ENCODE measurements at places on chromosomes 12 and 14.

- no peak for DNase-seq
Observed at GRCh38 chr14:99685151-99685591, 1.1 kb downstream of the CYP46A1 start.

GRCh38 chr14:68945190-68945584 is 33.9 kb downstream of the ACTN1 start:
- no peak for DNase-seq

- DNase-seq = peak; percentile 30
Observed at GRCh38 chr14:105748204-105748578, 221.8 kb downstream of the TMEM121 start.

DNA sequence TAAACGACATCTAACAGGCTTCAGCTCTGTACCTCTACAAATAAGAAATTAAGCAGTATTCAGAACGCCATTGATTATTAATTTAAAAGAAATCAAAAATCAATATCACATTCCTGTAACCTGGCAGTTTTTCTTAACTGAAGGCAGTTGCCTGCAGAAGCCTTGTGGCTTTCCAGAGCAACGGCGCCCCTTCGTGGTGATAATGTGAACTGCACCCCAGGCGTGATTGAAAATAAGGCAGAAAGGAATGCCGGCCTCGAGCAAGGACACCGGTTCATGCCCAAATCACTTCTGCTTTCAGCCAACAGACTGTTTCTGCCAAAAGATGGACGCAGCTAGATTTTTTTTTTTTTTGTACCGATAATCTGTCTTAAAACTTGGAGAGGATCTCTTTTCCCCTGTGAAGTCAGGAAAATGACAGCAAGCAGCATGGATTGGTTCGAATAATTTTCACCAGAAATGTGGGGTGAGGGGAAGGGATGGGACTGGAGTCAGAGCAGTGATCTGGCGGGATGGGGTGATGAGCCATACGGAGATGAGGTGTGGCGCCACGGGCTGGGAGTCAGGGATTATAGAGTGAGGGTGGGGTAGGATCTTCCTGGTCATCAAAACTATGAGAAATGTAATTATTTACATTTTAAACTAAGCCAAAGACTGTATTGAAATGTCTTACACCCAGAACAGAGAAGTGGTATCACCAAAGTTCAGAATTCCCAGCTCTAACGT is 473.0 kb downstream of the DPF3 start:
- peak; percentile 61 for DNase-seq

DNA sequence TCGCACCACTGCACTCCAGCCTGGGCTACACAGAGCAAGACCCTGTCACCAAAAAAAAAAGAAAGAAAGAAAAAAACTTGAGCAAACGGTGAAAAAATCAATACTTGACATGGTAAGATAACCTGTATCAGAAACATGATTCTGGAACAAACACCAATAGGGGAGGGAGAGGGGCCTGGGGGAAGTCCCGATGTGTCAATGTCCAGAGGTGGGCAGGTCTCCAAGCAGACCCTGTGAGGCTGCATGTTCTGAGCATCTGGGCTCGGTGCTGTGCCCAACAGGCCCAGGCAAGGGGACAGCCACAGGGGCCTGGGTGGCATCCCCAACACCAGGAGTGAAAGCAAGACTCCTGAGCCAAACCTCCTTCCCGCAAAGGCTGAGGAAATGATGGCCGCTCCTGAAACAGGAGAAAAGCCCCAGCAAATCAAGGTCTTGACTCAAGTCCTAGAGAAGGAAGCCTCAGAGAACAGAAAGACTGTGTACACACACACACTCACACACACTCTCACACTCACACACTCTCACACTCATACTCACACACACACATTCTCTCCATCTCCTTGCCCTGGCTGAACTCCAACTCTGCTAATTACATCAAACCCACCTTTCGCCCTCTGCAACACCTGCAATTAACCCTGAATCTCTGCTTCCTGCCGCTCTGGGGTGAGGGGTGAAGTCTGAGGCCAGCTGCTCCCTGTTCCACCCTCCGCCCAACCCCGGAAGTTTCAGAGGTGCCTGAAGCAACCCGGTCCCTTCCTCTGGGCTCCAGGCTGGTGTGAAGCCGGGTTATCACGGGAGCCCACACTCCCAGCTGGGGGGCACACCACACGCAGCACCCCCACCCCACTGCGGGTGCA is 20.4 kb downstream of the CCDC88C start:
- no peak for DNase-seq

GRCh38 chr12:102879144-102879763 is 37.8 kb downstream of the PAH start:
- peak; percentile 43 for DNase-seq

GRCh38 chr14:100654814-100655740 is 67.9 kb upstream of the BEGAIN start:
- DNase-seq = no peak

DNA sequence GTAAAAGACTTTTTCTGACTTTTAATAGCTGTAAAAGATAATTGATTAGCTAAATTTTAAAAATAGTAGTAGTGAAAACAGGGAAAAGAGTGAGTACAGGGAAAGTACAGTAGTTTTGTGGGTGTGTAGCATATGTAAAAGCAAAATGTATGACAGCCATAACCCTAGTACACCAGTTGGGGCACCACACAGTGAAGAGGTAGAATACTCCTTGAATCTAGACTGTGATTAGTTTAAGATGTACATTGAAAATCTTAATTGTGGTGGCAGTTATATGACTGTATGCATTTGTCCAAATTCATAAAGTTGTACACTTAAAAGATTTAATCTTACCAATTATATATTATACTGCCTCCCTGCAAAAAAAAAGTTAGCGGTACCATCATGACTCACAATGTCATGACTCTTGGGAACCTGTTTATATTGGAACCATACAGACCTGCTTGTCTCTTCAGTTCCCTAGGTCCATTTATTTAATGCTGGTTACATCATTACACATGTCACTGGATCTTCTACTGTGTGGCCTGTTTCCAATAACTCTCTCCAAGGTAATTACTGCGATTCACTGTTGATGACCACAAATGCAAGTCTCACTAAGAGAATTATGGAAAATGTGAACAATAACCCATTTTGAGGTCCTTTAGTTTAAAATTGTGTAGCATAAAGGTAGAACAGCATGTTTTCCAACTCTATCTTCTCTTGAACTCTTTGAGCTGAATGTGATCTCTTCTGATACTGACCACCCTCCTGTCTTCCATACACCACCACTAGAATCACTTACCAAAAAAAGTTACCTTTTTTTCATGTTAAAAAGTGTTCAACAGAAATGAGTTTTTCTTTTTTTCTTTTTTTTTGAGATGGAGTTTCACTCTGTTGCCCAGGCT is 264.2 kb upstream of the AMIGO2 start:
- DNase-seq = no peak

- no peak for DNase-seq
Observed at GRCh38 chr14:100285913-100286400, 20.3 kb downstream of the SLC25A29 start.

- no peak for DNase-seq
Observed at GRCh38 chr14:91774140-91775096, 42.5 kb upstream of the CATSPERB start.

- DNase-seq = no peak
Observed at GRCh38 chr12:56590237-56590830, 39.8 kb downstream of the BAZ2A start.

DNA sequence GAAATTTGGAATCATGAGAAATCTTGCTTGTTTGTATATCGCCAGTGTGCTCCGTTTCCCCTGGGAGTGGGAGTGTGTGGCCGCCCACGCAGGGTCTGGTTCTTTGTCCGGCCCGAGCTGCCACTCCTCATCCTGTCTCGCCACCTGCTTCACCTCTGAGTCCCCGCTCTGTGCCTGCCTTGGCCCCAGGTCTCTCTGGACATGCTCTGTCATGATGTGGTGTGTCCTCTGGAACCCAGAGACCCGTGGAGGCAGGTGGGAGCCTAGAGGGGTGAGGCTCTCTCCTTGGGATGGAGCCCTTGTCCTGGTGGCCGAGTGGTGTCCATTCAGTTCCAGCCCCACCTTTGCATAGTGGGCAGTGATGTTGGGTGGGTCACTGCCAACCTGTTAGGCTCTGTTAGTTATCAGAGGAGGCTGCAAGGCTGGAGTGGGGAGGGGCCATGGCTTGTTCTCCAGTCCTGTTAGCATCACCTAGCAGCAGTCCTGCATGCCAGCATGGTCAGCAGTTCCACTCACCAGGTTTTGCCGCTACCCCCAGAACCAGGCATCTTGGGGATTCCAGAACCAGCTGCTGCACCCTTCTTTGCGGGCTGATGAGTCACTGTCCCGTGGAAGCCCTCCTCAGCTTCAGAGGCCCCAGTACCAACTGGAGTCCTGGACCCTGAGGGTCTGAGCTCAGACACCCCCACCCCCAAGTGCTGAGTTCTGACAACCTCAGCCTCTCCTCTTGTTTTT is 76.5 kb downstream of the EP400 start:
- DNase-seq = no peak

DNA sequence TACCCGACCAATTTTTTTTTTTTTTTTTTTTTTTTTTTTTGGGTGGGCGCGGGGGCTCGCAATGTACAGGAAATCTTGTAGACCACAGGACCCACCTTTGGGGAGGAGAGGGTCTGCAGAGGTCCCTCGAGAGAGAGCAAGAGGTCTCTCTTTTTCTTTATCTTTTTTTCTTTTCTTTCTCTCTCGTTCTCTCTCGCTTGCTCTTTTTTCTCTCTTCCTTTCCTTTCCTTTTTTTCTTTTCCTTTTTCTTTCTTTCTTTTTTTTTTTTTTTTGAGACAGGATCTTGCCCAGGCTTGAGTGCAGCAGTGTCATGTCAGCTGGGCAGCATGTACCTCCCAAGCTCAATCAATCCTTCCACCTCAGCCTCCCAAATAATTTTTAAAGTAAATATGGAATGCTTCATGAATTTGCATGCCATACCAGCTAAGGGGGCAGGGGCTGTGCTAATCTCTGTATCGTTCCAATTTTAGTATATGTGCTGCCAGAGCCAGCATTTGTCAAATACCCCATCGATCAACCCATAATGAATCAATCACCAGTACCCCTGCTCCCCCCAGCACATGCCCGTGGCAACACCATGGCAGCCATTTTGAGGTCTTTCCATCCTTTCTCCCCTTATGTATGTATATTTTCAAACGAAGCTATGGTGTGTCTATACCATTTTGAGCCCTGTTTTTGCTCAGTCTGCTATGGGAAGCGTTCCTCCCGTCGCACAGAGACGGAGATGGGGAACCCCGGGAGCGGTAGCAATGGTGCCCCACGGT is 9.3 kb downstream of the PAPLN start:
- no peak for DNase-seq

- DNase-seq = no peak
Observed at GRCh38 chr12:26690601-26691000, 142.4 kb downstream of the ITPR2 start.

- DNase-seq = no peak
Observed at GRCh38 chr14:92421751-92422150, 91.8 kb upstream of the RIN3 start.

- DNase-seq = no peak
Observed at GRCh38 chr12:51773145-51773869, 75.2 kb downstream of the FIGNL2 start.

DNA sequence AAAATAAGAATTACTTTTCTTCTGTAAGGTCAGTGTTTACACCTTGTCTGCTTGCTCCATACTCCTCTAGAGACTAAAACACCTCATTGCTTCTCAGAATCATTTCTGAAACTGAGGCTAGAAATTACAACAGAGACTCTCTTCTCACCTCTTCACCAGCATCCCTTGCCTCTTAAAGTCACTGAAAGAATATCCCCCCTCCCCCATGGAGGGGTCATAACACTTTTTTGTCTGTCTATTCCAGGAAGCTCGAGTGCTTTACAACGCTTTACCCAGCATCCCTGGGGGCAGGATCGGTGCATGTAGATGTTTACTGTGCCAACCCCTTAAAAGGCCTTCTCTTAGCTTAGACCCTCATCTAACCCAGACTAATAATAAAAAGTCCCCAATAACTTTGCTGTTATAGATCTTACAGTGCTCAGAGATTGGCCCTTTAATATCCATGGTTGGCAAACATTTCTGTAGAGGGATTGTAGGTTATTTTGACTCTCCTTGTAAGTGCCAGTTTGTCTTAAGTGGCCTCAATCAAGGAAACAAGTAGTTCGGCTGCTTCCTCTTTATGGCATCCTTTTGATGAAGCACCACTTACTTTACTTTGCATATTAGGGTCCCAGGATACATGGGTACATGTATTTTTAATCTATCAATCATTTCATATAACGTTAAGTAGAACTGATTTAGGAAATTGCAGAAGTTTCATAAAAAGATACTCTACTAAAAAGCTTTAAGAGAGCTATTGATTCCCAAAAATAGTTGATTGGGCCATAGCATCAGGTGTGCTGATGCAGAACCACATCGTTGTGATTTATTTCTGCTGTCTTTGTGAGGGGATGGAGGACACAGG is 29.3 kb downstream of the PRKCH start:
- DNase-seq = no peak

GRCh38 chr12:27951898-27952297 is 20.6 kb downstream of the PTHLH start:
- DNase-seq = no peak

GRCh38 chr14:92040431-92041051 is 682 bp upstream of the TRIP11 start:
- DNase-seq = no peak

- DNase-seq = no peak
Observed at GRCh38 chr12:77940567-77940966, 109.9 kb downstream of the NAV3 start.

DNA sequence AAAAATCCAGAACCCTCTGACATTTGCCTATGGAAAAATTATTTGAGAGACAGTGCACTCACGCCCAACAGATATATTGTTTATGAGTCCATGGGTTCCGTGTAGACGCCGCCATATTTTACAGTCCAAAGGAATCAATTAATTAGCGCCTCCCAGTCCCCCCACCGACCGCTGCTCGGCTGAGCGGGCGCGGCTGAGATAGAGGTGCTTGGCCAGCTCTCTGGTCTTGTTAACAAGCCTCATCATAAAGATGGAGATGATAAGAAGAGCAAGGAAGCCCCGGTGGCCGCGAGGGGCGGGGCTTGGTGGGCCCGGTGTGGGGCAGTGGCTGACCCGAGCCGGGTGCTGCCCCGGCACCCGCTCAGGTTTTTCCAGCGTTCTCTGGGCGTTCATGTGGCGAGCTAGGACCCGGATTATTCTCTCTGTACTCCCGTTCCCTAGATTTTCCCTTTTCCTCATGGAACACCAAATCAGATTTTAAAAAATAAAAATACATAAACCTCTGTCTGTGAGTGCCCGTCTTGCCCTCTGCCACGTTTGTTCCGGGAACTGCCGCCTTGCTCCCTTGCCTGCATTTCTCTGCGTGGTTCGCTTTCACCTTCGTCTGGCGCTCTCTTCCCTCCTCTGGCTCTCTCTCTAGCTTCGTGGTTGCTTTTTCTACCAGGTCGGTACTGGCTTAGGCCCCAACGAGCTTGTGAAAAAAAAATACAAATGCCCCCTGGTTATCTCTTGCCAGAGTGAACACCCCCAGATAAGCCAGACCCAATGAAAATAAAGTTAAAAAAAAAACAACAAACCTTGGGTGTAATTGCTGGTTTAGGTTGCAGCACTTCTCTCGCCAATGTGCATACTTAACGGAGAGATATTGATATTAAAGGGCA is 9.0 kb downstream of the HOXC12 start:
- no peak for DNase-seq

GRCh38 chr14:90235179-90235976 is 21.0 kb upstream of the PSMC1 start:
- DNase-seq = peak; percentile 65

All from NT2/D1 (cell line).